Kidney glomerular epithelial cell (primary cell): ENCODE measurements at places on chromosomes 7 and 10.

- peak; percentile 45 for DNase-seq
These were observed 256.6 kb upstream of the SEMA3C start for GRCh38 chr7:81175275-81175940.

- DNase-seq: no peak
These were observed 33.2 kb downstream of the DRGX start for GRCh38 chr10:49362596-49363260.

- DNase-seq: no peak
These were observed 23.1 kb upstream of the C10orf71 start for GRCh38 chr10:49275896-49276295.

- DNase-seq: no peak
These were observed 42.2 kb downstream of the ZWINT start for GRCh38 chr10:56318816-56319215.

DNA sequence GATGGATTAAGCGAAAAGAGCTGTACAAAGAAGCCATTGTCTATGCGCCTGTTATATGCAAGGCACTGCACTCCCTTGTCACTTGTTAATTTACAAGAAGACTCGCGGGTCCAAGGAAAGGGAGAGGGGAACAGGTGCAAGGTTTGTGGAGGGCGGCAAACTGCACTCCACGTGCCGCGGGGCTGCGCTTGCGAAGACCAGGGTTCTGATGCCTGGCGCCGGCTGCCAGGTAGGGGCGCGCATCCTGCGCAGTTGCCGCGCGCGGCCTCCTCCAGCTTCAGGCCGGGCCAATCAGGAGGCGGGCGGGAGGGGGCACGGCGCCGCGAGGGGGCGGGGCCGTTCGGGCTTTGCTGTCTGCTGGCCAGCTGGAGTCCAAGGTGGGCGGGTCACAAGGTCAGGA, 140.6 kb upstream of the PALS2 start:
- no peak for DNase-seq

- no peak for DNase-seq
These were observed 15.3 kb downstream of the CLIP2 start for GRCh38 chr7:74304550-74304949.

DNA sequence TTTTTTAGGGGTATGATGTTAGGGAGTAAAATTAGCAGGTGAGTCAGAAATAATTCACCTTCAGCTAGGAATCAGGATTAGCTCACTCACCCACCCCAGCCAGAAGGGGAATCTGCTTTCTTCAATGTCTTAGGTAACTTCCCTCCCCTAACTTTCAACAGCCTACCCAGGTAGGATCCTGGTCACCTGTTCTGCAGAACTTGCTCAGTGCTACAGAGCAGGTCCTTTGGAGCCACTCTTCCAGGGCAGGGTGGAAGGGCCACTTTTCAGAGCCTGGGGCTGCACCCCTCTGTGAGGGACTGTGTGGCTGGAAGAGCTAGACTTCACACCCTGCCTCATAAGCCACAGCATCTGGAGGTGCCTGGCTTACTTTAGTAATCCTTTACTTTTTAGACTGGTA, 58.1 kb downstream of the SHH start:
- no peak for DNase-seq

DNA sequence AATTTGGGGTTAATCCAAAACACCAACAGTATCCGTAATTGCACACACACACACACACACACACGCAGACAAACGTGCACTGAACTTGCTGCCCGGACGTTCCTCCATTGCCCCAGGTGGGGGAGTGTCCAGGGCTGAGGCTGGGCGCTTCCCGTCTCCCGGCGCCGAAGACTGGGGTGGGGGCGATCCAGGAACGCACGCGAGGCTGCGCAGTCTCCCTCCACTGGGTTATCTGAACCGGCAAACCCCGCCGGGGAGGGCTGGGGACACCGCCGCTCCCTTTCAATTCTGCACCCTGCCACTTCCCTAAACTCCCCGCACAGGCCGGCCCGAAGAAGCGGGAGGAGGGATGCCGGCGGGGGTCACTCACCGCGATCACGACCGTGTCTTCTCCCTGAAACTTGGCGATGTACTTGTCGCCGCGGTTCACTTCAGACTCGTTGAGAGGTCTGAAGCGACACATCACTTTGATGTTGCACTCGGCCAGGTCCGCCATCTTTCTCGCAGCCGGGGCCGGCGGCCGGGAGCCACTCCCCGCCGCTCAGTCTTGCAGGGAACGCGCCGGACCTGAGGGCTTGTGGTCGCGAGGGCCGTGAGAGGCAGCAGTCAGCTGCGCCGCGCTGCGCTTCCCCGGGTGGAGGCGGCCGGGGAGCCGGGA, 618 bp downstream of the KIF5B start:
- peak; percentile 61 for DNase-seq

DNA sequence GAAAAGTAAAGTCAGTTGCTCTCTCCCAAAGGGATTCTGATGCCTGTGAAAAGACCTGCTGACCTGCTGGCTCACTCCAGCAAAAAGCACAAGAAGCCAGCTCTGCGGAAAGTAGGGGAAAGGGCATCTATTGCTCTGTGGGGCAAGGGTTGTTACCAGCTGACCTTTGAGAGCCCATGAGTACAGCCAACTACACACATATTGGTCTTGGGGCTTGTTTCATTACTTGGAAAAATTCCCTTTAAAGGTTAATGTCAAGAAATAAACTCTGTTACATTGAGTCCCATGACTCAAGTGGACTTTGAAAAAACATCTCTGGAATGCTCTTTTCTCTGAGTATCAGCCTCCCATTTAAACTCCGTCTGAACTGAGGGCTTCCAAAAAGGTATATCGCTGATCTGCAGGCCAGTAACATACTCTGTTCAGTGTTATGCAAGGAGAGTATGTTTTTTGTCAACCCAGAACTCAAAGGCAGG, 53.2 kb downstream of the PANK1 start:
- DNase-seq: no peak

DNA sequence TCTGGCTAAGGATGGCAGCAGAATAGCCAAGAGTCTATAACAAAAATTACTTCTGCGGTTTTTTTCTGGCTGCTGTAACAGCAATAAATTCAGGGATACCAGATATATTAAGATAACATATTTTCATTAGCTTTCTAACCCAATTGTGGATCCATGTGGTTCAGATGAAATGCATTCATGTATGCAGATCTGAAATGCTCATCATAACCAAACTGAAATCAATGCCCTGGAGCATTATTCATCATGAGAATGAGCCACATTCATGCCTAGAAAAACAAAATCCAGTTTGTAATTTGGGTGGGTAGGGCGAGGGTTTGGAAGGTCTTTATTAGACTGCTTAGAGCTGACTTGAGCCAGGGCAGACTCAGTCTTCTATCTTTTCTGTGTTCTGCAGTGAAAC, 69.8 kb upstream of the SEMA3A start:
- no peak for DNase-seq

DNA sequence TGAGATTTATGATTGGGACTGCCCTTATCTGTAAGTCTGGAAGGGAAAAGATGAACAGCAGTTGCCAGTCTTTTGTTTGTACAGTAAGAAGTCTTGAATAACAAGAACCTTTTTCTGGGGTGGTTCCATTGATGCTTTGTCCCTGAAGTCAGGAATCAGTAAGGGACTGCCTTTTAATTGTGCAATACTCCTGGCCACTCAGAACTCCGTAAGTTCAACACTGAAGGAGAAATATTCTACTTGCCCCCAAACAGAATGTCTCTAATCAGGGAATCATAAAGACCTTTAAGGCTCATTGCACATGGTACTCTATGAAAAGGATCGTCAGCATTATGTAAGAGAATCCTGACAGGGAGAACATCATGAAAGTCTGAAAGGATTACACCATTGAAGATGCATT, 361.4 kb downstream of the EXOC4 start:
- no peak for DNase-seq

DNA sequence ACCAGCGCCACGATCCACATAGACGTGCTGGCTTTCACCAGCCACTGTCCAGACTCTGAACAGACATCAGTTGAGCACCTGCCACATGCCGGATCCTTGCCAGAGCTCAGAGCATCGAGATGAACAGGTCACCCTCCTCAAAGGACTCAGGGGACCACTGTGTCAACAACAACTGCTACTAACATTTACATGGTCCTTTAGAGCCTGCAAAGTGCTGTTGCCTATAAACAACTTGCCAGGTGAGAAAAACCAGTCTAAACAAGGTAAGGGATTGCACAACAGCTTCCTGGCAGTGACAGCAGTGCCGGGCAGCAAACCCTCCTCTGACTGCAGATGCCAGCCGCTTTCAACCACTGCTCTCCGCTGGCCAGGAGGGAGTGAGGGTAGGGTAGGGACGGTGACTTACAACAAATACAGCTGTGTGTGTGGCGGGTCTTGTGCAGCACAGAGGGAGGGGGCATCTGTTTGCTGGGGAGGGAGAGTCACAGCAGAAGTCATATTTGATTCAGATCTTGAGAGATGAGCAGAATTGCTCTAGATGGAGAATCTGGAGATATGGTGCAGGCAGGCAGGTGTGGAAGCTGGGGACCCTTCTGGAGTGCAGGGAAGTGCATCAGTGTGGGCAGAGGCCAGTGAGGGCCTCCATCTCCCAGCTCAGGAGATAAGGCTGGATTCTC, 32.8 kb upstream of the RHEB start:
- no peak for DNase-seq

DNA sequence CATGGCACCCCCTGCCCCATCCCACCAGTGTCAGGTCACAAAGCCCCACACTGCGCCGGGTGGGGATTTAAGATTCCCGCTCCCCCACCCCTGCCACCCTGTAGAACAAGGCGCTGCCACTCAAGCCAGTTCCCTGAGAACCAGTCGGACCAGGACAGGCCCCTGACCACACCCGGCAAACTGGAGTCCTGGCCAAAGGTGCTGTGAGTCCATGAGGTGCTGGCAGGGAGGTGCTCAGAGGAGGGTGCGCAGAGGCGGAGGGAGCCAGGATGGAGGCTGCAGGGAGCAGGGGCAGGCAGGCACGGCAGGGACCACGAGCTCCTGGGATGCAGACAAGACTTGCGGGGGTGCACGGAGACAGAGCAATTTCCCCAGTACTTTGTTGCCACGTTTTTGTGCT, 19.7 kb upstream of the GDI2 start:
- no peak for DNase-seq

DNA sequence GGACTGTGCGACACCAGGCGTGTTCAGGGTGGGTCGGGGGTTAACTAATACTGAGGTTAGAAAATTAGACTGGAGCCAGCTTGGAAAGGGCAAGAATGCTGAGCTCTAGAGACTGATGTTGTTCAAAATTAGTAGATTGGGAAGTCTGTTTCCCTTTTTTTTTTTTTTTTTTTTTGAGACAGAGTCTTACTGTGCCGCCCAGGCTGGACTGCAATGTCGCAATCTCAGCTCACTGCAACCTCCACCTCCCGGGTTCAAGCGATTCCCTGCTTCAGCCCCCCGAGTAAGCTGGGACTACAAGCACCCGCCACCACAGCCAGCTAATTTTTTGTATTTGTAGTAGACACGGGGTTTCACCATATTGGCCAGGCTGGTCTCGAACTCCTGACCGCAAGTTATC, 2.7 kb upstream of the CPVL start:
- no peak for DNase-seq

DNA sequence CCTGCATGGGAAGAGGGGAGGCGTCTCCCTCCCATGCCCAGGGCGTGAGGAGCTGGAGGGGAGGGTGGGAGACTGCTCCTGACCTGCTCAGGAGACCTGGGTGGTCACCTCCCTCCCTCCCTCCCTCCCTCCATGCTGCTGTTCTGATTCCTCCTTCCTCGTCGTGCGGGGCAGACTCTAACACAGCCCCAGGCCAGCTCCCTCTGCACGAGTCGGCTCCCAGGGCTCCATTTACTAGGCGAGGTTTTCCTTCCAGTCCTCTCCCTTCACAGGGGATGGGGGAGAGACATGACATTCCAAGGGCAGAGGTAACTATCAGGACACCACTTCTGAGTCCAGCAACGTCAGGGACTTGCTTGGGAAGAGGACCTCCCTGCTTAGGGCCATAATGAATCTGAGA, 23.6 kb downstream of the VIPR2 start:
- DNase-seq: no peak

DNA sequence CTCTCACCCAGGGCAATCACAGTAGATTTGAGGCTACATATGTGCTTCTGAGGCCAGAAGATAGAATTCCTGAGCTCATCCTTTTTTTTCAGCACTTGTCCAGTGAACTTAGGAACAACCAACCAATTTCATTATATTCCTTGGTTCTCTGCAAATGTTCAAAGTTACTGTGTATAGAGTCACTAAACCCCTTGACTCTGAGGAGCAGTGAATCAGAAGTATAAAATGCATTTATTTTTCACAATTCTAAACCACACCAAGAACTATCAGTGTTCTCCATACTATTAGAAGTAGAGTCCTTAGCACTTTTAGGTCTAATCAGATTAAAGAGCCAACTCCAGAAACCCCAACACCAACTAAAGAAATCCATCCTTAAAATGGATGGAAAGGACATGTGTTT, 19.6 kb upstream of the PAPSS2 start:
- no peak for DNase-seq

- no peak for DNase-seq
These were observed 111.4 kb upstream of the ZEB1 start for GRCh38 chr10:31207636-31208035.

DNA sequence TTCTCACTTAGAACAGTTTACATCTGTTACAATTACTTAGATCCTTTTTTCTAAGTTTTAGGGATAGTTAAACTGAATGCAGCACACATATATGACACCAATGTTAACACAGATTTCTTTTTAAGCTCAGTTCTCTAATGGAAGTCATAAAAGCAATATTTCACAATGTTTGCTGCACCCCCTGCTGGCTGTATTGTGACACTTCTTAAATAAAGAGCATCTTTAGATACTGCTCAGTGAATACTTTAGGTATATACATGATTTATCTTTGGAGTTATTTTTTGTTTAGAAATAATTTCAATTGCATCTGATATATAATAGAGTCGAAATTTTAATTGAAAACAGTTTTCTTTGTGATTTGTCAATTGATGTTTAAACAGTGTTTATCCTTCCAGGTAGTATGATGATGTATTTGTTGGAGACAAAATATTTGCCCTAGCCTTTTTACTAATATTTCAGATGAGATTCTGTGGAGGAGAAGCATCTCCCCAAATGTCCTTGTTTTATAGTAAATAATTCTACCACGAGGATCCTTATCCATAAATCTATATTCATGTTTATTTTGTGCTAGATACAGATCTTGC, 174.4 kb downstream of the ST7 start:
- DNase-seq: peak; percentile 28

GRCh38 chr7:1596181-1597043, 26.6 kb upstream of the PSMG3 start:
- DNase-seq: no peak

- DNase-seq: no peak
These were observed 435.9 kb downstream of the PLXNA4 start for GRCh38 chr7:132140341-132140740.

GRCh38 chr7:130305433-130306042, 12.6 kb downstream of the CPA4 start:
- no peak for DNase-seq

GRCh38 chr7:152751449-152752141, 8.0 kb upstream of the ACTR3B start:
- DNase-seq: no peak

- DNase-seq: no peak
These were observed 102.1 kb downstream of the FOXL3 start for GRCh38 chr7:391961-392524.
